CD4-positive, alpha-beta T cell treated with Interleukin-4 for 1 hour (primary cell): ENCODE measurements at places on chromosomes 7 and 10.

DNA sequence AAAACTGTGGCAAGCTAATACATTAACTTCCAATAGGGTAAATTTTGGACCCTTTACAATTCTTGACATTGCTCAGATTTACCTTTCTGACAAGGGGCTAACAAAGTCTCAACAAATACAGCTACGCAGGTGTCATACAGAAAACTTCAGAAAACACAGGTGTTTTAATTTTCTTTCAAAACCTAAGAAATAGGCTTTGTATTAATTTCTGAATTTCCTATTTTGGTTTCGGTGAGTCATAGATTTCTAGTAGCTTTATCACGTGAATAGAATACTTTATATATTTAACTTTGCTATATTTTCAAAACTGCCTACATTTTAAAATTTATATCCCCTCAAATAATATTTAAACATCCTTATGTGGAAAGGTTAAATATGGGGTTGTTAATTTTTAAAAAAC lies 215.3 kb downstream of the DGKB start:
- no peak for DNase-seq

GRCh38 chr7:23106057-23106822 lies 655 bp downstream of the KLHL7 start:
- peak; percentile 43 for DNase-seq

GRCh38 chr7:50679218-50680007 lies 103.3 kb downstream of the GRB10 start:
- peak; percentile 73 for DNase-seq

DNA sequence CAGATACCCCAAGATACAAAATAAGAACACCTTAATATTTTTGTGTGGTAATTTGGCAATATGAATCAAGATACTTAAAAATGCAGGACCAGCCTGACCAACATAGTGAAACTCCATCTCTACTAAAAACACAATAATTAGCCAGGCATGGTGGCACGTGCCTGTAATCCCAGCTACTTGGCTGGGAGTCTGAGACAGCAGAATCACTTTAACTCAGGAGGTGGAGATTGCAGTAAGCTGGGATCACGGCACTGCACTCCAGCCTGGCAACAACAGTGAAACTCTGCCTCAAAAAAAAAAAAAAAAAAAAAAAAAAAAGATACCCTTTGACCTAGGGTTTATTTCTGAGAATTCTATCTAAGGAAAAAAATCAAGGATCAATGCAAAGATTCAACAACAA lies 450.7 kb downstream of the SORCS1 start:
- DNase-seq = no peak

GRCh38 chr10:103890194-103890658 lies 27.8 kb downstream of the STN1 start:
- no peak for DNase-seq

- no peak for DNase-seq
Measured at GRCh38 chr7:150982351-150982750, 4.2 kb upstream of the KCNH2 start.

GRCh38 chr10:113609704-113610108 lies 54.1 kb downstream of the NRAP start:
- no peak for DNase-seq

- DNase-seq = no peak
Measured at GRCh38 chr10:107214261-107214660, 49.8 kb upstream of the SORCS1 start.

DNA sequence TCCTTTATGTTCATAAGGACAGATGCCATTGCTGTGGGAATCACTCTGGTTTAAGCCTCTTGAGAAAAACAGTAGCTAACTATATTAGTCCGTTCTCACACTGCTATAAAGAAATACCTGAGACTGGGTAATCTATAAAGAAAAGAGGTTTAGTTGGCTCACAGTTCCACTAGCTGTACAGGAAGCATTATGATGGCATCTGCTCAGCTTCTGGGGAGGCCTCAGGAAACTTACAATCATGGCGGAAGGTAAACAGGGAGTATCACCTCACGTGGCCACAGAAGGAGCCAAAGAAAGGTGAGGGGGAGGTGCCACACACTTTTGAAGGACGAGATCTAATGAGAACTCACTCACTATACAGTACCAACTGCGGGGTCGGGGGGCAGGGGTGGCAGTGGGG lies 2.9 kb upstream of the CAV2 start:
- no peak for DNase-seq

GRCh38 chr10:48468866-48469511 lies 135.9 kb downstream of the ARHGAP22 start:
- DNase-seq = peak; percentile 6

DNA sequence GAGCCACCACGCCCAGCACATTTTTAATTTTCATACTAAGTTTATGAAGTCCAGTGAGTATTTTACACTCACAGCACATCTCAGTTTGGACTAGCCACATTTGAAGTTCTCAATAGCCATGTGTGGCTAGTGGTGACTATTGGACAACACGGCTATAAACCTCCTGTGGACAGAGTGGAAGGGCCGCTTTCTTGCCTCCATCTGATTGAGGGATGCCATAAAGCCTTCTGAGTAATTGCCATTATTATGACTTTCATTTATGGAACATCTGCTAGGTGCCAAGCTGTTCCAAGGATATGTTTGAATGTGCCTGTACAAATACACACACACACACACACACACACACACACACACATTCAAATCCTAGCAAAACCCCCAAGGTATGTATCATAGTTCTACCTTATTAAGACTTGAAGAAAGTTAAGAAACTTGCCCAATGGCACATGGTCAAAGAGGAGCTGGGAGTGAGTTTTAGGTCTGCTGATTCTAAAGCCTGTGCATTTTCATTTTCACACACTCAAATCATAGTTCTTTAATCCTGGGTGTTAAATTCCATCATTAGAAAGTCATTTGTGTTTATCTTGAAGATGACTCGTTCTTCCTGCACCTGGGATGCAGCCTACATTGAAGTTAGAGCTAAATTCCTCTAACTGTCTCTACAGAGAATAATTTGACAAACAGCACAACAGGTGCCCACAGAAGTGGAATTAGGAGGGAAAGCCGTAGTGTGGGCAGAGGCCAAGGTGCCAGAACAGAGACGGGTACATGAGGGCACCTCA lies 143.3 kb downstream of the PKD1L1 start:
- no peak for DNase-seq
